ENCODE measurements at places on chromosomes 1 and 21.

- DNase-seq: no peak
Observed at GRCh38 chr21:29639366-29640079, 300.3 kb downstream of the GRIK1 start.

- DNase-seq: no peak
Observed at GRCh38 chr1:230152999-230153398, 86.0 kb downstream of the GALNT2 start.

DNA sequence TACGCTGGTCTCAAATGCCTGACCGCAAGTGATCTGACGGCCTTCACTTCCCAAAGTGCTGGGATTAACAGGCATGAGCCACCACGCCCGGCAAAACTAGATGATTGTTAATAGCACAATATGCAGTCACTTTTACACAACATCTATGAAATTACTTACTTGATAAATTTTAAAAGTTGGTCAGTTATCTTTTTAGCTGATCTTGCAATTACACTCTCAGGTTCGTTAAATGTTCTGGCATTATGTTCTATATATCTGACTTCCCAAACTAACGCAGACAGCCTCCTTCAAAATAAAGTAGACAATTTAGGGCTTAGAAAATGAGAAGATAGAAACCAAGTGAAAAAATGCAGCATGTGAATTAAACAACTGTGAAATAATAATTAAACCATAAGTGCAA is 31.8 kb upstream of the PSMG1 start:
- DNase-seq: no peak

DNA sequence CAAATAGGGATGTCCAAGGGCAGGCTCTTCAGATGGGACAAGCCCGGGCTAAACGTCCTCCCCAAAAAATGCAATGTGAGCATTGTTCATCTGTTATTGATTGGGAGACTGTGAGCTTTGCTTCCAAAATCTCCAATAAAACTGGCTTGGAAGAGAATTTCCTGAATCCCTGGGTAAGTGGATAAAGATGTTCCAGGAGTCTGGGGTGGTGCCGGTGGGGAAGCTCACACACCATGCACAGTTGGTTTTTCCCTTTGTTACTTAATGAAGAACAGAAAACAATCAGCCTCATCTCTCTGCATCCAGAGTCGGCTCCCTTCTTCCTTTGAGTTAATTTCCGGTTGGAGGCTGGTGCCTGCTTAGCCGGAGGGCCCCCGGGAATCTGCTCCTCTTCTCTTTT is 72.1 kb upstream of the ZBTB40 start:
- no peak for DNase-seq

GRCh38 chr1:153928245-153928644 is 5.5 kb upstream of the GATAD2B start:
- no peak for DNase-seq

GRCh38 chr1:247415423-247416361 is at the start of gene NLRP3:
NLRP3 (plus strand) TSS chr1:247416173; CDS start chr1:247418801, 2,628 bp downstream.
- DNase-seq: no peak

- peak; percentile 46 for DNase-seq
Observed at GRCh38 chr1:85502625-85503083, 37.7 kb upstream of the DDAH1 start.

DNA sequence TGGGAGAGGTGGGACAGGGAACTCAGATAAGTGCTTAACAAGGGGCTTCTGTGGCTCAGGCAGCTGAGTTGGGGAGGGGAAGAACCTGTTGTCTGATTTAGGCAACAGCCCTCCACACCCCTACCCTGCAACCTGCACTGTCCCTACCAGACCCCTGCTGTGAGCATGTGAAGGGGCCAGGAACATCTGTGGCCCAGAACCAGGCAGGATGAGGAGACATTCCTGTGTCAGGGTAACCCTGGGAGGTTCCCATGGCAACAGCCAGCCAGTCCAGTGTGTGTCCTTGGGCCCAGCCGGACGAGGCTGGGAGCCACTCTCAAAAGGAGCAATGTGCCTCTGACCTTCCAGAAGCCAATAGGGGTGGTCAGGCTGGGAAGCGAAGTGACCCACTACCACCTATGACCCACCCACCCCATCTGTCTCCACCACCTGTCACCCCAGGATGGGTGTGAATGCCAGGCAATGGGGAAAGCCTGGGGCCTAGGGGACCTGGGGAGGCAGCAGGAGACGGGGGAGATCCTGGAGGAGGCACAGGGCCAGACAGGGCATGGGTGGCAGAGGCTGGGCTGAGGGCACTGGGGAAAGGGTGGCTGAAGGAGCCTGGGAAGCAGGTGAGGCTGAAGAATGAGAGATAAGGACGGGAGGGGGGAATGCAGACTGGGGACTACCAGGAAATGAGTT is 5.0 kb upstream of the PMVK start:
- no peak for DNase-seq

DNA sequence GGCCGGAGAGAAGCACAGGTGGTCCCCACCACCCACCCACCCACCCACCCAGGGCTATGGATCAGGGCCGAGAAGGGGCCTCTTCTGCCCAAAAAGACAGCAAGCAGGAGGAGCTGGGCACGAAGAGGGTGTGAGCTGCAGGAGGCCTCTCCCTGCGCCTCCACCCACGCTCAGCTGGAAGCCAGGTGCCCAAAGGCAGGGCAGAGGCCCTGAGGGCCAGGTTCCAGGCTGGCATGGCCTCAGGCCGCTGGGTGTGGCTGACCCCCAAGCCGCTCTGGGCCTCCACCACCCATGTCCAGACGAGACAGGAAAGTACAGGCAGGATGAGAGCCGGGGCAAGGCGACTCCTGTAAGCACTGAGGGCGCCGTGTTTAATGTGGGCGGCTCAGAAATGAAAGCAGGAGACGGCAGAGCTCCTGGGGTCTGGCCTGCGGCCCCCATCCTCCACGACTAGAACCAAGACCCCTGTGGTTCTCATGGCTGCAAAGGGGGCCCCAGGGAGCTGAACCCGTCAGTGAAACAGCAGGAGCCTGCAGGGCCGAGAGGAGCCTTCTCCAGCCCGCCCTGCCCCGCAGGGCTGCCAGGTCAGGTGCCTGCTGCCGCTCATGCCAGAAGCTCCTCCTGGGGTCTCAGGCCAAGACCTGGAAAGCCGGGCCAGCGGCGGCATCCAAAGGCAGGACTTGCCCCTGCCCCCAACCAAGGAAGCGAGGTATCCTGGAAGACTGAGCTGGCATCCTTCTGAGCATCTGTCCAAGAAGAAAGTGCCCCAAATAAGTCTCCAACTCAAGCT is 56.0 kb downstream of the MEGF6 start:
- DNase-seq: no peak

- peak; percentile 95 for DNase-seq
Observed at GRCh38 chr1:227759341-227760300, 24.4 kb downstream of the SNAP47 start.

DNA sequence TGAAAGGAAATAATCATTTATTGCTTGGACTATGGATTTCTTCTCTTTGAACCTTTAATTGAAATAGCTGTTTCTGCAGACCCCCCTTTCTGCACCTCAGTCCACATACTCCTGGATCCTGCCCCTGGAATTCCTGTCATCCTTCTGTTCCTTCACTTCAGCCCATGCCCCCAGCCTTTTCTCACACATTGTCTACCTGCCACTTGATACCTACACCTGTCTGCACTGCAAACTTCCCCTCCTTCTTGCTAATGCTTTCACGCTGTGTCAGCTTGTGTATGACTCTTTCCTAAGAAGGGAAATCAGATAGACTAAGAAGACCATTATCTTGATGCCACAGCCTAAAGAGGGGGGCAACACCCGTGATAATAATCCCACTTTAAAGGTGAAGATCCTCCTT is 80.3 kb upstream of the EXO1 start:
- DNase-seq: no peak

GRCh38 chr1:58782178-58783089 is 1.4 kb downstream of the JUN start:
- DNase-seq: no peak

DNA sequence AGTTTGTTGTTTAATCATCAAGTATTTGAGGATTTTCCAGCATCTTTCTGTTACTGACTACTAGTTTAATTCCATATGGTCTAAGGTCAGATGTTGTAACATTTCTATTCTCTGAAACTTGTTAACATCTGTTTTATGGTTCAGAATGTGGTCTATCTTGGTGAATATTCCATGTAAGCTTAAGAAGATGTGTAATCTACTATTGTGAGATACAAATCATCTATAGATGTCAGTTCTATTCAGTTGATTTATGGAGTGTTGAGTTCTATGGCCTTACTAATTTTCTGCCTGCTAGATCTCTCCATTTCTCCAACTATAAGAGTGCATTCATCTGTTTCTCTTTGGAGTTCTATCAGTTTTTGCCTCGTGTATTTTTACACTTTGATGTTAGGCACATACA is 31.5 kb downstream of the WARS2 start:
- DNase-seq: no peak

Measured in brain pericyte (primary cell).